ENCODE measurements at places on chromosomes 7 and 10.

- DNase-seq = no peak
These were observed 69.4 kb downstream of the C1GALT1 start for GRCh38 chr7:7251742-7252141.

DNA sequence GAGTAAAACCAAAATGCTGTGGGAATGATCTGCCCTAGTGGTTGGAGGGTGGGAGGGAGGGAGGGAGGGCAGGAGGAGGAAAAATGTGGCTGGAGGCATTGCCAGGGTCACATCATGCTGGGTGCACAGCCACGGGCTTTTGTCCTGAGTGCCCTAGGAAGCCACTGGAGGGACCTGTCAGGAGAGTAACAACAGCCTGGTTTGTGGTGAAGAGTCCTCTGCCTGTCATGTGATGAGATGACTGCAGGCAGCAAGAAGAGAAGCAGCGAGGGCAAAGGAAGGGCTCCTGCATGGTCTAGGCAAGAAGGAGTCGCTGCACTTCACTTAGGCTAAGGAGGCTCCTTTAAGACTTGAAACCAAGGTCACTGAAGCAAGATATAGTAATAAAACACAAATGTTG lies 65.6 kb downstream of the PKD1L1 start:
- DNase-seq = no peak

- DNase-seq = no peak
These were observed 59.9 kb upstream of the DNAJB6 start for GRCh38 chr7:157276731-157277562.

DNA sequence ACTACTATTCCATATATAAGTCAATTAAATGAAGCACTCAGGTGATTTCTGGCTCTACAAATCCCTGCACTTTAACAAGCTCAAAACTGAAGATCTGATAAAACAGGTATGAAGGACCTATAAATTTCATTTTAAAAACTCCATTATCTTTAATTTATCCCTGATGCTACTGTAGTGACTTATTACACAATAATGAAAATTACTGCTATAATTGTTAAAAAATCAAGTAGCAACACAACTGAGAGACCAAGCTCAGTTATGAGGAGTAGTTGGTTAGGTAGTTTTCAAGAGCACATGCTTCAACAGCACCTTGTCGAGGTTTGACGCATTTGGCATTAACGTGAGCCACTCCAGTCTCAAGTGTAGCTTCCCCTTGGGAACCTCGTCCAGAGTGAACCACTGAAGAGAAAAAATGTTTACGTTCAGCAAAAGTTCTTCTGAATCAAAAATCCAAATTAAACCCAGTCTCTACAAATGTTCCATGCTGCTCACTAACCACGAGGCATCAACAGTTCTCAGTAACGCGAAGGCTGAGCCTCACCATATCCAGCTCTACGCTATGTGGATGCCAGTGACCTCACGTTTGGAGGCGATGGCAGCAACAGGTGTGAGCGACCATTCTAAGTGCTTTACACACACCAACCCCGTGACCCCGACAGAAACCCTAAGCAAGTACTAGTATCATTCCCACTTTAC lies 55.3 kb upstream of the NCAPG2 start:
- no peak for DNase-seq

DNA sequence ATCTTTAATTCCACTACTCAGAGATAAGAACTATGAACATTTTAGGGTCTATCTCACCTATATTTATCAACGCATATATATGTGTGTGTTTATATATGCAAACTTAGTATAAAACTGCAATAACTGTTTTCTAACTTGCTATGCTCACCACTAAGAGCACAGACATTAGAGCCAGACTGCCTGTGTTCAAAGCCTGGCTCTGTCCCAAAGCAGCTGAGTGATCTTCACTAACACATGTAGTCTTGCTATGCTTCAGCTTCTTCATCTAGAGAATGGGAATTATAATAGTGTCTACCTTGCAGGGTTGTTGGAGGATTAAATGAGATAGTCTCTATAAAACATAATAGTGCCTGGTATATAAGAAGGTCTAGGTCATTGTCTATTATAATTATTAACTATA lies 165.5 kb downstream of the MAGI2 start:
- no peak for DNase-seq

DNA sequence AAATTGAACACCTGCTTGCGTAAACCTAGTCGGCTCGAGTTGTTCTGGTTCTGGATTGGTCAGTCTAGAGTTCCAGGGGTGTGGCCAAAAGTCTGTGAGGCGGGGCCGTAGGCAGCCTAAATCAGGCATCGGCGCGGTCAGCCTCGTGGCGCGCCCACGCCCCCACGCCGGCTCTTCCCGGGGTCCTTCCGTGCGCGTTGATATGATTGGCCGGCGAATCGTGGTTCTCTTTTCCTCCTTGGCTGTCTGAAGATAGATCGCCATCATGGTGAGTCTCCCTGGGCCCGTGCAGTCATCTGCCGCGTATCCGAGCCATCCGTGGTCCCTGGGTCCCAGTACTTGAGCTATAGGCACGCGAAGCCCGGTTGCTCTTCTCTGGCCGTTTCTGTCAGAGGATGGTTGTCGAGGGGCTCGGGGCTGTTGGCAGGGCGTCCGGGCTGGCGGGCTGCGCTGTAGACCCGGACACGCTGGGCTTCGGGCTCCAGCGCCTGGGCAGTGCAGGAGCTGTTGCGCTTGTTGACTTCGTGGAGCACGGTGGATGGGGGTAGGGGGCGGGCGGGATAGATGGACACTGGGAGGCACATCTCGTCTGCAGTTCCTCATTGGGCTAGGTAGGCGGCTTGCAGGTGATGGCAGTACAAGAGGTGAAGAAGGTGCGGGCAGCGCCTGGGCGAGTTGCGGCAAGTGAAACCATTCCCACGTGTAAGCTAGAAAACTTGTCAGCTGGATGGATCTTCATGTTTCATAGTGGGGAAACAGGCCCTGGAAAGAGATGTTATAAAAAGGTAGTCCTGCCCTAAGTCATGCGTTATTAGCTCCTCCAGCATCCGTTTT lies at the start of gene RPS24:
Gene RPS24 (plus strand): TSS at position 227 of the 834 bp plus-strand sequence. CDS start 39 bp downstream, at position 266.
- peak; percentile 94 for DNase-seq

DNA sequence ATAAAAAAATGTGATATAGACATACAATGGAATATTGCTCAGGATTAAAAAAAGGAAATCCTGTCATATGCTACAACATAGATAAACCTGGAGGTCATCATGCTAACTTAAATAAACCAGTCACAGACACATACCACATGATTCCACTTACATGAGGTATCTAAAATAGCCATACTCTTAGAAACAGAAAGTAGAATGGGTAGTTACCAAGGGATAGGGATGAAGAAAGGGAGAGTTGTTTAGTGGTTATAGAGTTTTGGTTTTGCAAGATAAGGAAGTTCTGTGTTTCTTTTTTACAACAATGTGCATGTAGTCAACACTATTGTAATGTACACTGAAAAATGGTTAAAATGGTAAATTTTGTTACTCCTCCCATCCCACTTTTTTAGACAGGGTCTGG lies 30.5 kb downstream of the BICC1 start:
- DNase-seq = no peak

DNA sequence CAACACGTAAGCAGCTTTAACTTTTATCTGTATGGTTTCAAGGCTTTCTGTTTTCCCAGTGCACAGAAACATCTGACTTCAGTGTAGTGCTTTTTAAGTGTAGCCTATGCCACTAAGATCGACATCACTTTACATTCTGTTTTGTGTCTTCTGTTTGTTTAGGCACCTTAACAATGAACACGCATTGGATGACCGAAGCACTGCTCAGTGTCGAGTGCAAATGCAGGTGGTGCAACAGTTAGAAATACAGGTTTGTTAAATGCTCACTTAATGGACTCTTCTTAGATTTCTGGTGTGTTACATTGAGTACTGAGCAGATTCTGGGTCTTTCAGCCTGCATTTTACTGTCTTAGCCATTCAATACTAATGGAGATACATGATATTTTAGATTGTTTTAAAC lies 237.4 kb downstream of the FOXP2 start:
- DNase-seq = no peak

- DNase-seq = no peak
These were observed 49.4 kb upstream of the OCM start for GRCh38 chr7:5831196-5831595.

DNA sequence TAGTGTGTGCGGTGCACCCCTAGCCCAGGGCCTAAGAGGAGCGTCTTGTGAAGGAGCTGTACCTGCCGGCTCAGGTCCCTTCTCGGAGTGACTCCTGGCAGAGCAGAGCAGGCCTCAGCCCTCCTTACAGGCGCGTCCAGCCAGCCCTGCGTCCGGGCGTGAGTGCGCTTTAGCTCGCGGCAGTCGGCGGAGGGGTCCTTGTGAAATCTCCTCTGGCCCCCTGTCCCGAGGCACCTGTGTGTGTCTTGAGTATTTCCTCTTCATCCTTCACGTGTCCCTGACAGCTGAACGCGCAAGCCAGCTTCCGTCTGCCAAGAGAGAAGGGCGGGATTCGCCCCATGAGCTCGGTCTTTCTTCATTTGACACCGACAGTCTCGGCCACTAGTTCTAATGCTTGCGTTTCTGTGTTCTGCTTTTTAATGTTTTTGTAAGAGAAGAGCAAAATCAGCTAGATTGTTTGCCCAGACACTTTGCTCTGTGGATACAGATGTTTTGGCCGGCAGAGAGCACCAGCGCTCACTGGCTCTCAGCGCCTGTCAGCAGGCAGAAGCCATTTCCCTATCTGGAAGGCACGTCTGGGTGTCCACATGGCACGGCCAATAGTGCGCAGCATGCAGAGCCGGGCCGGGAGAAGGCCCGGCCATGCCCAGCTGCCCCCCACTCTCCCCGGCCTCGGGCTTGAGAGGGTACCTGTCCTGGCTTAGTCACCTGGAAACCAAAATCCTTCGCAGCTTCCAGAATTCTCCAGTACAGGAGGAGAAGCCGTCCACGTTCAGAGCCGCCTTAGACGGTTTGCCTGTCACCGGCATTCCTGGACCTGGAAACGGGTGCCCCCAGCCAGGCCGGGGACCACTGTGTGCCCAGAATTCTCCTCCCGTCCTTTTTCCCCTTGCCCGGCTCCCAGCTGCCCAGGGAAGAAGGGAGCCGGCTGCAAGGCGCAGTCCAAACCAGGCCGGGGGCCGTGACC lies 7.0 kb downstream of the GET4 start:
- no peak for DNase-seq

GRCh38 chr10:112265745-112266144 lies 17.5 kb upstream of the TECTB start:
- no peak for DNase-seq

DNA sequence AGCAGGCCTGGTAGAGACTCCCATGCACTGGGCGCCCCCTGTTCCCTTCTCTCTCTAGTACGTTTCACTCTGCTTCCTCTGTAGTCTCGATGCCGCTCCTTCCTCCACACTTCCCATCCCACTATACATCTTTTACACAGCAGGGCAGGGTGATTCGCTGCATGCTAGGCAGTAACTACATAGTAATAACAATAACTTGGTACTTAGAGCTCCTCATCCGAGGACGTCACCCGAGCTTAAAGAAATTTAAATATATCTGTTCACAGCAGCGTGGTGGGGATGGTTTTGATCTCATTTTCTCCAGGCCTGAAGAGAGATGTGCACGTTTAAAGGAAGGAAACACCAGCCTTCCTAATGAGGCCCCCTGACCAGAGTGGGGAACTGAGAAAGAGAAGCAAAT lies 276.9 kb downstream of the SKAP2 start:
- DNase-seq = no peak

DNA sequence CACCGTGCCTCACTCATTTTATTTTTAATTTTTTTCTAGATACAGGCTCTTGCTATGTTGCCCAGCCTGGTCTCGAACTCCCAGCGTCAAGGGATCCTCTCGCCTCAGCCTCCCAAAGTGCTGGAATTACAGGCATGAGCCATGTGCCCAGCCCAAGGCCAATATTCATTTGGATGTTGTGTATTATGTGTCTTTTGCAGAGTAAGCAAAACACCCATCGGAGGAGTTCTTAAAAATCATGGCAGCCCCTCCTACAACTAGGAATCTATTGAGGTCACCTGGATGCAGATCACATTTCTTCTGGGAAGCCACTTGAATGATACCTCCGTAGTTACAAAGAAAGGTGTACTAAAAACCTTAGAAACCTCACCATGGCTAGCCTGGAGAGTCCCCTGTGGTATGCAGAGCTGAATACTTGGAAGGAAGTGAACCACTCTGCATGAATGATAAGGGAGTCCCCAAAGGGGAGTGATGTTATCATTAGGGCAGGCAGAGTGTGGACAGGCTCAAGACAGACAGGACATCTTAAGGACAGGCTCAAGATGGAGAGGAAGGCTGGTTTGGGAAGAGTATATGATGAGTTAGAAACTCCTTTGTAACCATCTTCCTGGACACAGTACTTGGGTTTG lies 185.7 kb downstream of the TAX1BP1 start:
- DNase-seq = no peak

DNA sequence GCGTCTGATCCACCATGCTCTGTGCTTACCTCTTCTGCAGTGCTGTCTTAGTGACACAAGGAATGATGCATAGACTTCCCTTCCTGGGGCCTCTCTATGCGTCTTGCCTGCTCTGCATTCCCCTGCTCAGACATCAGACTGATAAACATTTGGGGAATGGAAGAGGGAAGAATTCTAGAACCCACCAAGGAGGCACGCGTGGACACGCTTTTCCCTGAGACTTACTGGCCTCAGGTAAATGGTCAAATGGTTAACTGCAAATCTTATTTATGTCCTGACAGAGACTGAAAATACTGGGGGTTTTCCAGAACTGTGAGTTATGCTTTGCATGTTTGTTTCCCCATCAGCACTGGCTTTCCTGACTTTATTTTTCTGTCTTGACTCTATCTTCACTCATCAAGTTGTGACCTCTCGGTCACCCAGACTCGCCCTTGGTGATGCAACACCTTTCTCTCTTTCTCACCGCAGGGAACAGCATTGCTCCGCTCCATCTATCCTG lies 285.9 kb upstream of the FZD8 start:
- DNase-seq = no peak

GRCh38 chr10:49174926-49175500 lies 13.2 kb downstream of the TMEM273 start:
- DNase-seq = no peak

GRCh38 chr10:104340641-104341040 lies 2.4 kb upstream of the ITPRIP start:
- no peak for DNase-seq

- no peak for DNase-seq
These were observed 298.6 kb downstream of the REEP3 start for GRCh38 chr10:63819753-63820329.

DNA sequence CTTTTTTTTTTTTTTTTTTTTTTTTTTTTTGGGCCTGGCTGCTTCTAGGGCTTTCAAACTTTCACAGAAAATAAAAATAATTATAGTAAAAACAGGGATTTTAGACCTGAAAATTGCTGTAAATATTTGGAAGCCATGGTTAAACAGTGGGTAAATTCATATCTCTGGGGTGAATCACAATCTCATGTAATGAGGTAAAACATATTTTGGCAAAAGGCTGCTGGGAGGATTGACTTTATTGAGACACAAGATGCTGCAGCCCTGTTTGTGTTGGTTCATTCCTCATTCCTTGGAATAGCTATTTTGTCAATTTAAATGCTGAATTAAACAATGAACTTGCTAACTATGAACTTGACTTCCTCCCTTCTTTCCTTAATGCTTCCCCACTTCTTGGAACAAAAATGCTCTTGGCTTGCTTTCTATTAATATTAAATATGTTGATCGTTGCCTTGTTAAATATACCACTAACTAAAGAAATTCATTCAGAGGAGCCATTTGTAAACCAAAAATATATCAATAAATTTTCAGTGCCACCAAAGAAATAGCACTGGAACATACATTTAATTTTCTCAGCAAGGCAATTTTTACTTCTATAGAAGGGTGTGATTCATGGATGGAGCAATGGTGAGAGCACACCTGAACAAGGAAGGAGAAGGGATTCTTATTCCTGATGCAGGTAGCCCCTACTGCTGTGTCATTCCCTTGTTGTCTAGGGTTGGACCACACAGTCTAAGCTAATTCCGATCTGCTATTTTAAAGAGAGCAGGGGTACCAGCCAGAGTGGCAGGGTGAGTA lies 24.6 kb downstream of the AGK start:
- no peak for DNase-seq
